ENCODE measurements at places on chromosomes 12 and 14.

DNA sequence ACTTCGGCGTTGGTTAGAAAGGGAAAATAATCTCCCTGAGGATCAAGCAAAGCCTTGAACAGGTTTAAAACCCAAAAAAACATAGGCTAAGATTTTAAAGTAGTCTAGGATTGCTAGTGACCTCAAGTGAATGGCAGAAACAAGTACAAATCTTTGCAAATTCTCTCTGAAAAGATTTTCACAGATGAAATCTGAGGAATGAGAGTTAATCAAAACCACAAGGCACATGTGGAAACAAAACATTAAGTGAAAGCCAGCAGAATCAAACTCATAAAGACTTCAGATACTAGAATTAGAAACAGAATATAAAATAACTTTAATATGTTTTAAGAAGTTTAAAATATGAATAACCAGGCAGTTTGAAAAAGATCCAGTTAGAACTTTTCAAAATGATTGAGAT, 52.2 kb upstream of the CFL2 start:
- no peak for DNase-seq

GRCh38 chr12:74292351-74293194, 245.1 kb upstream of the ATXN7L3B start:
- DNase-seq: no peak

- no peak for DNase-seq
Observed at GRCh38 chr14:81989211-81989610, 455.6 kb upstream of the SEL1L start.

- DNase-seq: no peak
Observed at GRCh38 chr12:6604259-6605029, 2.7 kb downstream of the CHD4 start.

DNA sequence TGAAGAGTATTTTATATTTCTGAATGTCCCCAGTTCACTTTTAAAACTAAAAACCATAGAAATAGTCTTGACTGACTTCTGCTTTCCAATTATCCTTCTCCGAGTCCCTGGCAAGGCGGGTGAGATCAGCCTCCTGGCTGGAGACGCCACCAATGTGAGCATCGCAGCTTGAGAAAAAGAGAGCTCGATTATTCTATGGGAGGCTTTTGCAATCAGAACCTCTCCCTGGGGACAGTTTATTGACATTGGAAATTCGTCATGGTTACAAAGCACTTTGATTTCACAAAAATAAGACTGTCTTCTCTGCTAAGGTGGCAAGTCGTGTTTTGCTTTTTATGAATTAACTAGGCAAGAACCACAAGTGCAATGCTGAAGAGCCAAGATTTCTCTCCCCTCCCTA, 23.6 kb upstream of the GPHB5 start:
- no peak for DNase-seq

- peak; percentile 74 for DNase-seq
Observed at GRCh38 chr14:73472185-73473114, 14.1 kb upstream of the NUMB start.
